Activated CD8-positive, alpha-beta T cell treated with anti-CD3 and anti-CD28 coated beads, Interleukin-2, amount 10 ng/mL, durations not matched to agents 7 days and 5 days (primary cell): ENCODE measurements at places on chromosomes 2 and 18. TPM values are rescaled to one million over a fixed set of nuclear protein-coding genes. Genes with fewer than 3 reads are reported as not detected.

- DNase-seq, result no peak
Measured at GRCh38 chr2:157296958-157297357, 28.7 kb downstream of the ERMN start.

The IMPA2 gene
- 21.1 TPM for total RNA-seq

- DNase-seq, result no peak
Measured at GRCh38 chr2:42967959-42968674, 175.7 kb upstream of the HAAO start.

The LAMA3 gene
- total RNA-seq, result 1.4 TPM

GRCh38 chr2:80461505-80462197, 157.1 kb upstream of the LRRTM1 start:
- no peak for DNase-seq

The BMP10 gene
- not detected for total RNA-seq

The RHOB gene
- 1.3 TPM for total RNA-seq

GRCh38 chr18:70636991-70637390, 348.1 kb downstream of the SOCS6 start:
- no peak for DNase-seq

The HAAO gene
- 0.37 TPM for total RNA-seq

The CD302 gene
- 0.08 TPM for total RNA-seq

DNA sequence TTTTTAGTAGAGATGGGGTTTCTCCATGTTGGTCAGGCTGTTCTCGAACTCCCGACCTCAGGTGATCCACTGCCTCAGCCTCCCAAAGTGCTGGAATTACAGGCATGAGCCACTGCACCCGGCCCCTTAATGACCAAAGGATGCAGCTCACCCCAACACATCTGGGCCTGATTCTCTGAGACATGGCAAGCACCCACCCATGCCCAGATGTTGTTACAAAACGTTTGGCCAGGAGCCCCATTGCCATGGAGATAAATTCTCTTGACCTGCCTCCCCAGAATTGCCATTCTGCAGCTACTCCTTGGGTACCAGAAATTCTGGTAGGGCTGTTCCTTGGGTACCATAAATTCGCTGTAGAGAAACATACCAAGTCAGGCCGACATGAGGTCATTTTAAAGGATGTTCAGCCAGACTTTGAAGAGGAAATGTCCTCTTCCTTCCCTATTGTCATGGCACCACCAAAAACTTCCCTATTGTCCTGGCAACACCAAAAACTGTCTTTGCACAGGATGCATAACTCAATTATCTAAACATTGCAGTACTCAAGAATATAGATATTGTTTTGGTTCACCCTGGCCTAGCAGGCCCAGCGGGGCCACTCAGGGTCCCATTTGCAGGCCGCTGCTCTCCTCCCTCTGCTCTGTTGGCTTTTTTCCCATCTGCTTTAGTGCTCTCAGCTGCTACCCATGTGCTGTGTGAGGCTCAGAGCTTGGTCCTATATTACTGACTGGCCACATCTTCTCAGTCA, 160.9 kb upstream of the TTC39C start:
- no peak for DNase-seq

DNA sequence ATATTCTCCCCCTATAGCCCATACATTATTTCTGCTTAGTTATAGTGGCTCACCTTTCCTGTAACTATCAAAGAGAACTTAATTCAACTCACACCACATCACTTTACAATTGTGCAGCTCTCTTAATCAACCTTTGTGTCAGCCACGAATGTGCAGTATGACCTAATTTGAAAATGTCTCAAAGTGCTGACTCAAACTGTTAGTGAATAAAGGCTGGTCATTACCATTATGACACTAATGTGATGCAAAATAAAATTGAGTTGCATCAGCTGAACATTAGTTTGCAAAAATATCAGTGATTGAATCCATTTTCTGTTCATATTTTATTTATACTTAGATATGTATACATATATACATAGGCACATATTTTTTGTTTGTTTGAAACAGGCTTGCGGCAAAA, 251.8 kb downstream of the MEIS1 start:
- no peak for DNase-seq

The DHRS9 gene
- total RNA-seq, result not detected

DNA sequence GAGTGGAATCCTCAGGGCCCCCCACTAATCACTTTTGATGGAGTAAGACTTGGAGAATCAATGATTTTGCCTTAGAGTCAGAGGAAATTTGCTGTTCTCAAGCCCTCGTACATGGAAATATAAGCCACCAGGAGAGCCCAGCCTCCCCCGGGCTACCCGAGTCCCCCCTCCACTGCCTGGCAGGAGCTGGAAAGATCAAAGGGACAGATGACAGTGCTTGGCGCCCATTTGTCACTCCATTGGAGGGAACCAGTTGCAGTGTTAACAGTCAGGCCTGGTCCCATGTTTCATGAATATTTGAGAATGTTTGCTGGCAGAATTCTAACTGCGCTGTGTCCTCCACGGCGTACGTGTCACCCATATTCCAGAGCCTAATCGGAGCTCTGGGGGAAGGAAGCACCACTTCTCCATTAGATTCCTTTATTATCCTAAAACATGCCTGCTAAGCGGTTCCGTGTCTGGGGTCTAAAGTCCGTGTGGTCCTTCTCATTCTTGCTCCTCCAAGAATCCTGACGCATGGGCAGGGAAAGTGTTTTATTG, 202.4 kb downstream of the KLHL29 start:
- DNase-seq, result no peak

- DNase-seq, result peak; percentile 34
Measured at GRCh38 chr2:45849491-45850283, 198.2 kb downstream of the PRKCE start.

DNA sequence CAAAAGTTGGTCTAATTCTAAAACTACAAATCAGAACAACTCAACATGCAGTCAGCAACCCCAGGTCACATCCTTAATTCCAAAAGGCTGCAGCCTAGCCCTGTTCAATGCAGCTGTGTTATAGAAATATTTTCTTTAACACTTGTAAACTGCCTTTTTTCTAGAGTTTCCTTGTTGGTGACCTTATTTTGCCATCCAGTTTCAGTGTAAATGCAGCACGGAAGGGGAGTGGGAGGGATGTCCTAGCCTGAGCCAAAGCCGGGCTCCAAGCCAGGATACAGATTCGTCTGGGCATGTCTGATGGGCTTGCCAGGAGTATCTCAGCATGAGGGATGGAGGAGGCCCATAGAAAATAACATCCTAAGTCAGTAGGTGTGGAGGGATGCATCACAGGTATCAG, 17.7 kb upstream of the SP3 start:
- no peak for DNase-seq

The APLF gene
- total RNA-seq, result 2.2 TPM

- DNase-seq, result no peak
Measured at GRCh38 chr2:159518321-159519005, 97.9 kb downstream of the BAZ2B start.

DNA sequence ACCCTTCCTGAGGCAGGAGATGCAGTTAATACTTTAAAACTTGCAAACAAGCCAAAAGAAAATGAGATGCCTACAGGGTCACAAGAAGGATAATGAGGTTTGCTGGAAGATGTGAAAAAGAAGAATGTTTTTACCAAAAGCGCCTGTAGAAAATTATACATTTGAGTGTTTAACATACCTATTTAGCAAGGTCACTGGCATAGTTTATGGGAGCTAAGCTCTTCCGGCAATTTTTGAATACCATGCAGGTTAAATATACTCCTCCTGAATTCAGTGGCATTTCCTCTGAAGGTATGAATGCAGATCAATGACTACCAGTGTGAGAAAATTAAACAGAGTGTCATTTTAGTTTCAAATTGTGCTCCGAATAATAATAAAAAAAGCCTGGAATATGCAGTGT, 21.2 kb upstream of the MAP3K20 start:
- DNase-seq, result no peak

DNA sequence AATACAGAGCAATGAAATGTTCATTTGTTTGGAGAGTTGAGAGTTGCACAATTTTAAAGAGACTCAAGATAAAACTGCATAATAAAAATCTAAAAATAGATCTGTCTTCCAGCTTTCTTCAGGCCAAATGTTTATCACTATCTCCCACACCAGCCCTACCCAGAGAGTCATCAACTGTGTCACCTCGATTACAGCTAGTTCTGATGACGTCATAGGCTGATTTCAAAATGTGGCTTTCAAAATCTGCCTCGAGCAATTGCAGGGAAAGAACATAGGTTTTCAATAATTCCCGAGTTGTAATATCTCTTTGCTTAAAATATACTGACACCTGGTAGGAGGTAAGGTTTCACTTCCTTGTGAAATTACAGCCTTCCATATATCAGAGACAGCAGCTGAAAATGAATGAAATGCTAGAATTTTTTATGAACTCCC, 677.6 kb upstream of the ID2 start:
- peak; percentile 17 for DNase-seq

The KCNJ3 gene
- not detected for total RNA-seq

DNA sequence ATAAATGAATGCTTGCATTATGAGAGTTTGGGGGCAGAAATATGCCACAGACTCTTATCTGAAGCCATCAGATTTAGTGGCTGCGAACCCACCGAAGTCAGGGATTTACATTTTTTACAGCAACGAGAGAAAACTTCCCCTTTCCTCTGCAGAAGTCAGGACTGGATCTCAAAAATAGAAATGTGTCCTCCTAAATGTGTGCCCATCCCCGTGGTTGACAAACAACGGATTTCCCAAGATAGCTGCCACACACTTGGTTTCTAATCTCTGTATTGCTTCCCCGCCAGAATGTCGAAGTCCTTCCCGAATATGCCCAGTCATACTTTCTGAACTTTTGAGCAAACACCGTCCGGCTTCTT, 879 bp upstream of the ADAM23 start:
- DNase-seq, result no peak

The REEP1 gene
- 0.21 TPM for total RNA-seq

GRCh38 chr18:62878305-62878704, 163.0 kb downstream of the PHLPP1 start:
- no peak for DNase-seq

DNA sequence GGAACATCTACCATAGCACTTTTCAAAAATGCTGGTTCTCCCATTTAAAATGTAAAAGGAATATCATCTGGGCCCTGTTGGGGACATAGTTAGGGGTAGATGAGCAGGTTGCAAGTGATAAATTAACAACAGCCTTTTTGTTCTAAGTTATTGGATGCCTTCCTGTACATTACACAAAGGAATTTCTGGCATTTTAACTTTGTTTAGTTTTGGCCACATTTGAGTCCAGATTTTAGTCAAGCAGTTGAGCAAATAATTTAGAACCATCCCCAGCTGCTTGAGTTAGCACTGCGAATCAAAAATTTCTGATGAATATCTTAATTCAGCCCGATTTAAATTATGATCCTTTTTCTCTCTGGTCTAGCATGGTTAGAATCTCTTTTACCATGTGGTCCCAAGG, 124.4 kb downstream of the TTC27 start:
- DNase-seq, result no peak

The KIF3C gene
- total RNA-seq, result 11.3 TPM

- DNase-seq, result no peak
Measured at GRCh38 chr18:59024829-59025228, 114.9 kb upstream of the SEC11C start.

The HOXD1 gene
- total RNA-seq, result not detected

- no peak for DNase-seq
Measured at GRCh38 chr2:7358865-7359447, 441.7 kb downstream of the RNF144A start.

GRCh38 chr2:109339519-109339966, 210.5 kb downstream of the SH3RF3 start:
- no peak for DNase-seq

The FBLN7 gene
- 0.91 TPM for total RNA-seq

The CD8B2 gene
- total RNA-seq, result 3.6 TPM

DNA sequence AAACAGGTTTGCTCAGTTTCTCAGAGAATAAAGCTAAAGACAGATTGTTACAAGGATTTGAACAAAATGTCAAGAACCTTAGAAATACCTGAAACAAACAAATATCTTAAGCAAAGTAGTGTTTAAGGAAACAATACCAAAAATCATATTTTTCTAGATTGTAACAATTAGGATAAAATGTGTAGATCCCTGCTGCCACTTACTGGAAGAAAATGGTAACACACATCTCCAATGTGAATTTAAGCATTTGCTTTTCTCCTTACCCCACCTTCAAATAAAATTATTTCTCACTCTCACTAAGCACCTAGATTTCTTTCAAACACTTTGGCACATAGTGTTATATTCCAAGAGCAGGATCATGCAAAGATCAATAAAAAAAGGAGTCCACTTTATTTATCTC, 34.9 kb downstream of the SUCLG1 start:
- no peak for DNase-seq

- DNase-seq, result no peak
Measured at GRCh38 chr2:7377916-7378569, 460.8 kb downstream of the RNF144A start.

DNA sequence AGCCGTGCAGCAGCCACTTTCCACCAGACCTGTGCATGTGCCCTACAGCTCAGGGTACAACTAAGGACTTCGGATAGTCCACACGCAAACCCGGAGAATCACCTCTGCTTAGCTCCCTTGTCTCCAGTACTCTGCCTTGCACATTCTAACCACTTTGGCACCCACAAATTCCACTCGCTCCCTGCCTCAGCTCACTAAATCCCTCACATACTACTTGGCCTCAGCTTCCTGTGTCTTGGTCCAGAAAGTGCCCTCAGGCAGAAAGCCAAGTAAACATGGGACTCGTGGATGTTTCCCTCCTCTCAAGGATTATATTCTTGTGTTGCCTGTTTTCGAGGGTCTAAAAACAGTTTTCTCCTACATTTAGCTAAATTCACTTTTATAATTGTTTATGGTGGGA, 157.8 kb upstream of the DAPL1 start:
- DNase-seq, result no peak

The IL36RN gene
- total RNA-seq, result not detected

DNA sequence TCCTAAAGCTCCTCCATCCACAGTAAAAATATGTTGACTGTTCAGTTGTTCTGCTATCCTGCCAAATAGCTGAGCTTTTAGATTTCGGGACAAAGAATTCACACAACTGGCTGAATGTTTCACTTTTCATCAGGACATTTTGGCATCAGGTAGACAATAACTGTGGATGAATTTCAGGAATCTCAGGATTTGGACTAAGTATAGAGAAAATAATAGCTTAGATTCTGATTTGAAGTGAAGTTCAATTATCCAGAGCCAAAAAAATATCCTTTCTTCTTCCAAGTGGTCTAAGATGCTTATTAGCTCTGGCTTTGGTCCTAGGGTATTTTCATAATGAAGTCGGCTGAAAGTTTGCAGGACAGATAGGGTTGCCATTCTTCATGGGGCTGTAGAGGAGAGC, 16.1 kb downstream of the KCNE4 start:
- DNase-seq, result no peak

DNA sequence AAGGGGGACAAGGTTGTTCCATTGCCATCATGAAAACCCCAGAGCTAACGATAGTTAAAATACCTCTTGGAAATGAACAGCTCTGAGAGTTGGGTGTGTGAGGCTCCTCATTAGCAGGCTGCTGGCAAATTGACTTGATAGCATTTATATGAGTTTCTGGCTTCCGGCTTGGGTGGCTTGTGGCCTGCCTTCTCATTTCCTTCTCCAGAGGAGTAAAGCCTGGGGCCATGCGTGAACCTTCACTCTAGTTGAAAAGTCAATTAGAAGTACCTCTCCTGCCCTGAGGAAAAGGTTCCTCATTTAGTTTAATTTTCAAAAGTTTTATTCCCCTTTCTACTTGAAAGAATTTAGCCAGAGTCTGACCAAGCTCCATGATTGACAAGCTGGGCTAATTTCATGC, 67.1 kb downstream of the MGAT5 start:
- peak; percentile 76 for DNase-seq

The SNORC gene
- 2.2 TPM for total RNA-seq

GRCh38 chr18:5431836-5432575, 111.8 kb downstream of the EPB41L3 start:
- no peak for DNase-seq

GRCh38 chr18:46488471-46489213, 168.4 kb downstream of the LOXHD1 start:
- DNase-seq, result no peak
